ENCODE measurements at places on chromosomes 1 and 21.
A peak's percentile ranks its signal among the peaks of the same experiment; 100 is the strongest.

- no peaks in the 10 kb centered on the region for H3K27me3 ChIP-seq
- no peak overlapping the region for H3K27ac ChIP-seq
- H3K4me1 ChIP-seq = no peaks in the 10 kb centered on the region
- H3K36me3 ChIP-seq = no peaks in the 10 kb centered on the region
Observed at GRCh38 chr1:187744665-187745064, 915.9 kb downstream of the PLA2G4A start.

DNA sequence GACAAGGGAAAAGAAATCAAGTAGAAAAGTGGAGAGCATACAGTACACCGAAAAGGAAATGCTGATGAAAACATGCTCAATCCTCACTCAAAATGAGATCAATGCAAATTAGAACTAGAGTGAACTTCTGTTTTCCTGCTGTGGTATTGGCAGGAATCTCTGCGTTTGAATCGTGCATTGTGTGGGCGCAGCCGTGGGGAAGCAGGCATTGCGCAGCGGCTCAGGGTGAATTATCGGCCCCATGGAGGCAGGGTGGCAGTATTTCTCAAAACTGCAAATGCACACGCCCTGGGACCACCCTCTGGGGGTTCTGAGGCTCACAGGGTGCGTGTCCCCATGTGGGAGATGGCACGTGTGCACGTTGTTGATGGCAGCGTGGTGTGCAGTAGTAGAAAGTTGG, 140.6 kb downstream of the PEX14 start:
- no peak overlapping the region for H3K4me3 ChIP-seq
- H3K27ac ChIP-seq = peak overlapping the region; percentile 44
- no peak for DNase-seq

- peak overlapping the region; percentile 67 for H3K4me3 ChIP-seq
- no peaks in the 10 kb centered on the region for H3K27me3 ChIP-seq
- peaks cover 30% of the 10 kb centered on the region for H3K4me1 ChIP-seq
- H3K36me3 ChIP-seq = peaks cover 19% of the 10 kb centered on the region
- peak; percentile 59 for DNase-seq
Observed at GRCh38 chr1:235423214-235423652, 56.0 kb downstream of the TBCE start.

DNA sequence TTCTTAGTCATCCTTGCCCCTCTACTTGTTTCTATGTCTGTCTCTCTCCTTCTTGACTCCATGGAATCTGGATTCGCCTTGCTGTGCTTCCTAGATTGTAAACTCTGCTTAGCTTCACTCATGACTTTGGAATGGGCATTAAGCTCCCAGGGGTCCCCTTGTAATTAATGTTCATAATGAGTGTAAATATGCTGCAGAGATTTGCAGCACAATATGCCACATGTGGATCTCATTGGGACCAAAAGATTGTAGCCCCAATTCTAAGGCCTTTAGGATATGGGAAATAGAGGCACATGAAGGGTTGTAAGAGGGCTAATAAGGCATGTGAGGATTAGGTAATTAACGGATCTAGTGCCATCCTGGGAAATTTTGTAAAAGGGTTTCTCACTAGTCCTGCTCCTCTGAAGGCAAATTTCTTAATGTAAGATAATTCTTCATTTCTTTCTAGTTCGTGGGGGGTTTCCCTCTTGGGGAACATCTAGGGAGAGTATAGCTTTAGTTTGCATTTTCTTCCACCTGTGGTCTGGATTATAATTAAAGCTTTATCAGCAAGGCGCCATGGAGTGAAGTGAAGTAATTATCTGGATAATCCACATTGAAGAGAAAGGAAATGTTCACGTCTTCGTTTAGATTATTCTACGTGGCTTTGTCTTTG, 659.2 kb upstream of the PLXNA2 start:
- DNase-seq = no peak
- no peaks in the 10 kb centered on the region for H3K4me1 ChIP-seq
- no peak overlapping the region for H3K4me3 ChIP-seq
- no peaks in the 10 kb centered on the region for H3K36me3 ChIP-seq
- no peak overlapping the region for H3K27ac ChIP-seq

GRCh38 chr1:245894843-245895242, 612.2 kb downstream of the SMYD3 start:
- no peak overlapping the region for H3K4me3 ChIP-seq
- no peaks in the 10 kb centered on the region for H3K27me3 ChIP-seq
- DNase-seq = no peak
- H3K27ac ChIP-seq = no peak overlapping the region
- H3K4me1 ChIP-seq = no peaks in the 10 kb centered on the region
- H3K36me3 ChIP-seq = peaks cover 81% of the 10 kb centered on the region

DNA sequence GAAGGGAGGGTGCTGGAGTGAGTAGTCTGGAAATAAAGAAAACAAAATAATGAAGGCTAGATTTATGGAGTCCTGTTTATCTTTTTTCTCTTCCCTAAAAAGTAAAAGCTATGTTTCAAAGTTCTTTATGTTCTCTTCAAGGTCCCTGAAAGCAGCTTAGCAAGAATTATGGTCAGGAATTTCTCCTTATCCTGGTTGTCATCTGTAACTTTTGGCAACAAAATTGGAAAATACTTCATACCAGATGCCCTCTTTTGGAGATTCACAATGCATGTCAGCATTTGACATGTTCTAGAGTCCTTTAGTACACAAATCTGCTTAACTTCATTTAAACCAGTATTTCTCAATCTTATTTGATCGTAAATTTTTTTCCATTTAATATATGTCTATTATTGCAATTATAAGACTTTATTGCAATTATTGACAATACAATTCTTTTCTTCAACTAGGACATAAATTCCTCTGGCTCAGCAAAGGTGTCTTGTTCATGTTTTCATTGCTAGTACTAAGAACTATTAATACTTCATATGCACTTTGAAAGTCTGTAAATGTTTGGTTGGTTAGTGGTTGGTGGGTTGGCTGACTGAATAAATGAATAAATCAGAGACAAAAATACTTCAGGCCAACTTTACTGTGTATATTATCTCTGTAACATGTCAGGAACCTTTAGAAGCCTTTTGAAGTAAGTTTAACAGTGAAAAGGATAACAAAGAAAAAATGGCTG, 101.5 kb downstream of the ATP1B1 start:
- H3K27me3 ChIP-seq = no peaks in the 10 kb centered on the region
- H3K4me3 ChIP-seq = no peak overlapping the region
- no peak overlapping the region for H3K27ac ChIP-seq
- no peak for DNase-seq

GRCh38 chr1:236067854-236068454, 3.1 kb upstream of the NID1 start:
- H3K36me3 ChIP-seq = no peaks in the 10 kb centered on the region
- no peak for DNase-seq
- H3K27ac ChIP-seq = peak overlapping the region; percentile 50
- H3K27me3 ChIP-seq = peaks cover 31% of the 10 kb centered on the region
- peaks cover 10% of the 10 kb centered on the region for H3K4me1 ChIP-seq

- no peak overlapping the region for H3K27ac ChIP-seq
- H3K36me3 ChIP-seq = peaks cover 5% of the 10 kb centered on the region
- no peak overlapping the region for H3K4me3 ChIP-seq
- DNase-seq = no peak
- H3K27me3 ChIP-seq = no peaks in the 10 kb centered on the region
- no peaks in the 10 kb centered on the region for H3K4me1 ChIP-seq
Observed at GRCh38 chr1:22529901-22530621, 33.2 kb upstream of the EPHA8 start.

DNA sequence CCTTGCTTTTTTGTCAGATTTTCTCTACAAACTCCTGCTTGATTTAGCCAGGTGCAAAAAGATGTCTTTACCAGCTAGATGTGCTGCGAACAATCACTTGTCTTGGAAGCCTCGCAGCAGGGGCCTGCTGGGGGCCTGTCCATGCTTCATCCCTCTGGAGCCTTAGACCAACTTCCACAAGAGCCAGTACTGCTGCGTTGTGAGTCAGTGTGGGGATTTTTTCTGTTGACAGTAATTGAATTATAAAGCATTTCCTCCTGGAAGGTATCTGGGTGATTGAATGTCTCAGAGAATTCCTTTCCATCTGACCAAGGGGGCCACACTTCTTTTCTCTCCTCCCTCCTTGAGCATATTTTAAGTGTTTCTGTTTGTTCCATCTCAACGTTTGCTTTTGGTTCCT, 40.4 kb upstream of the LDLRAP1 start:
- H3K27ac ChIP-seq = no peak overlapping the region
- H3K36me3 ChIP-seq = peaks cover 31% of the 10 kb centered on the region
- no peaks in the 10 kb centered on the region for H3K27me3 ChIP-seq
- no peak overlapping the region for H3K4me3 ChIP-seq

DNA sequence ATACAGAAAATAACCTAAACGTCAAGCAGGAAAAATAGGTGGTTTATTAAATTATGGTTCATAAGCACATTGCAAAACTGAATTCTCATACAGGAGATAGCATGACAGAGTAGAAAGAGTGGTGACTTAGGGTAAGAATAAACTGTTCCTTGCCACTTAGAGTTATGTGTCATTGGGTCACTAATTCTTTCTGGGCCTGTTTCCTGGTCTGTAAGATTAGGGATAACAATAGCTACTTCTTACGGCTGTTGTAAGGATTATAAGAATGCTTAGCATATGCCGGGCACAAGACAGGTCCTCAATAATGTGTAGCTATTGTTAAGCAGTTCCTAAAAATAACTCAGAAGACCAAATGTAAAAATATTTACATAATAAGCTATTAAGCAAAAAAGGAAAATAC, 24.2 kb downstream of the SNRNP40 start:
- no peaks in the 10 kb centered on the region for H3K27me3 ChIP-seq
- H3K27ac ChIP-seq = no peak overlapping the region
- peaks cover 16% of the 10 kb centered on the region for H3K4me1 ChIP-seq
- no peak overlapping the region for H3K4me3 ChIP-seq
- no peak for DNase-seq

GRCh38 chr1:232238009-232238408, 391.9 kb downstream of the SIPA1L2 start:
- no peak for DNase-seq
- peaks cover 35% of the 10 kb centered on the region for H3K27me3 ChIP-seq
- no peak overlapping the region for H3K4me3 ChIP-seq
- no peak overlapping the region for H3K27ac ChIP-seq
- no peaks in the 10 kb centered on the region for H3K36me3 ChIP-seq

DNA sequence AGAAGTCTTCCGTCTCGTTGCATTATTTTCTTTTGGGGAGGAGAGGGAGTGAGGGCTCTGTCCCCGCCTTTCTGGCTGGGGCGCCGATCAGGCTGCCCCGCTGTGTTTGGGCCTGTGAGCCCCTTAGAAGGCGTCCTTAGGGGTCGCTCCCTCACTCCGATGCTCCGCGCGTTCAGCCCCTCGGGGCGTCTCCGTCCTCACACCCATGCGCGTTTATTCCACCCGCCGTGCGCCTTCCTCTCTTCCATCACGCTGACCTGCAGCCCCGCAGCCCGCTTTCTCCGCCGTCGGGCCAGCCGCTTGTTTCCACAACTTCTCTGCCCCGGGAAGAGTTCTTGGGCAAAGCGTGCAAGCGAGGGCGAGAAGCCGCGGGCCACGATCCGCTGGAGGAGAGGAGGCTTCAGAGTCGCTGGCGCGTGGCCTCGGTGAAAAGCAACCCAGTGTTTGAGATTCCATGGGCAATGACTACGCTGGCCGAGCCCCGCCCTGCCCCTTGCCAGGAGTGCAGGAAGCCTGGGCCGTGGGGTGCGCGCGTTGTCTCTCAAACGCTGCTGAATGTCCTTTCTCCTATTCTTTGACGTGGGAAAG, 27.7 kb downstream of the TRIM11 start:
- peaks cover 8% of the 10 kb centered on the region for H3K4me1 ChIP-seq
- no peak for DNase-seq
- H3K4me3 ChIP-seq = peak overlapping the region; percentile 79
- no peaks in the 10 kb centered on the region for H3K36me3 ChIP-seq

- no peak overlapping the region for H3K4me3 ChIP-seq
- H3K27me3 ChIP-seq = no peaks in the 10 kb centered on the region
- peaks cover 95% of the 10 kb centered on the region for H3K4me1 ChIP-seq
- no peaks in the 10 kb centered on the region for H3K36me3 ChIP-seq
- no peak overlapping the region for H3K27ac ChIP-seq
- DNase-seq = no peak
Observed at GRCh38 chr1:221780175-221780574, 38.3 kb upstream of the DUSP10 start.

Data from naive thymus-derived CD8-positive, alpha-beta T cell (primary cell).